ENCODE measurements at places on chromosomes 1 and 21.

- DNase-seq = peak; percentile 90
These were observed at the start of gene KCNQ4 for GRCh38 chr1:40783001-40783905. Gene KCNQ4 (plus strand): TSS chr1:40783787. CDS start chr1:40784094, 307 bp downstream.

DNA sequence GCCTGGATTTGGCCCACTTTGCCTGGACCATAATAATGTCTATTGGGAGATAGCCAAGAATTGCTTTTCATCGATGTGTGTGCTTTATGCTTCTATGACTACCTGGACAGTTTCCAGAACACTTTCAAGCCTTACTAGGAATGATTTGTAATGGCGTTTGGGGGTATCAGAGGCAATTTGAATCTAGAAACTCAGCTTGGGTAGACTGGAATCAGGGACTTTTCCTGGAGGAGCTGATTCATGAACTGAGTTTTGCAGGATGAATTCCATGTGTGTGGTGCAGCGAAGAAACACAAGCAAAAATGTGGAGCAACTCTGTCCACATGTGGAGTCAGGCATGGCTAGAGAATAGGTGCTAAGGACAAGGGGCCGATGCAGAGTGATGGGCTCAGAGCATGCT is 11.9 kb upstream of the TMEM61 start:
- no peak for DNase-seq

- no peak for DNase-seq
These were observed 63.3 kb downstream of the POFUT2 start for GRCh38 chr21:45224189-45224938.

DNA sequence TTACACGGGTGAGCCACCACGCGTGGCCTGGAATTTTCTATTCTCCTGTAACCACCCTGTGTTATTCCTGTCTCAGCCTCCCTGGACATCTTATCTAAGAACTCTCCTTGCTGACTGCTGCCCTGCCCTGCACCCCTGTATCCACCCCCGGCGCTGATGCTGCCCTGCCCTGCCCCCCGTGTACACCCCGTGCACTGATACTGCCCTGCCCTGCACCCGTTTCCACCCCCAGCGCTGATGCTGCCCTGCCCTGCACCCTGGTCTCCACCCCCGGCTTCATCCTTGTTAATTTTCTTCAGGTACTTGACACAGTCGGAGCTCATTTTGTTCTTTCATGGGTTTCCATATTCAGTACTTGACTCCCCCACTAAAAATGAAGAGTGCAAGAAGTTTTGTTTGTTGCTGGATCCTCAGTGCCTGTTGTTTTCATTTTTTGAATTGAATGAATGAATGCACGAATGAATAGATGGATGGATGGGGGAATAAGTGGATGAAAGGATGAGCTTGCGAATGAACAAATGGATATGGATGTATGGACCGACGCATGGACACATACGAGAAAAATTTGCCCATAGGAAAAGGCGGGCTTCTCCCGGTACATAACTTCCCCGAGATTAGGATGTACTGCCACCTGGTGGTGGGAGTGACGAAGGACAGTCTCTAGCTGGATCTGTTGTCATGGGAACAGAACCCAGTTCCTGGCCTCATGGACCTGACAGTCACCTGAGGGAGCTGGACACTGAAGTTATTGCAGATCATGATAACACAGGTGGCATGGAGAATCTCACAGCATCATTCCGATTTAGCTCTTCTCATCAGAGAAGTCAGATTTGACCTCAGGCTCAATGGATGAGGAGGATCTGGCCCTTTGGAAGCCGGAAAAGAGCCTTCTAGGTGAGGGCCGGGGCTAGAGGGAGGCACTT is 14.9 kb downstream of the AADACL4 start:
- peak; percentile 98 for DNase-seq

DNA sequence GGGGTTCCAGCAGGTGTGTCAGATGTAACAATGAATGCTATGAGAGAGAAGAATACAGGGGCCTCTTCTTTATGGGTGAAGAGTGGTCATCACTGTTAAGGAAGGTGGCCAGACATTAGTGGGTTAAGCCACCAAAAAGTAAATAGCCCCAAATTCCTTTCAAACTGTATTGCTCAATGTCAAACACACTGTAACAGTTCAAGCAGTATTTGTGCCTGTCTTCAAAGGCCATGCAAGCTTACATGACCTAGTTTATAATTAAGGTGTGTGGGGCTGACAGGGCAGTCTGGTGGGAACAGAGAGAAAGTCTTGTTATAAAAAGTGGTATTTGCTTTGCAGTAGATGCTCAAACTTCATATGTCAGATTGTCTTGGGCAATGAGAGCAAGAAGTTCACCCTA is 18.5 kb downstream of the CHIT1 start:
- DNase-seq = no peak

DNA sequence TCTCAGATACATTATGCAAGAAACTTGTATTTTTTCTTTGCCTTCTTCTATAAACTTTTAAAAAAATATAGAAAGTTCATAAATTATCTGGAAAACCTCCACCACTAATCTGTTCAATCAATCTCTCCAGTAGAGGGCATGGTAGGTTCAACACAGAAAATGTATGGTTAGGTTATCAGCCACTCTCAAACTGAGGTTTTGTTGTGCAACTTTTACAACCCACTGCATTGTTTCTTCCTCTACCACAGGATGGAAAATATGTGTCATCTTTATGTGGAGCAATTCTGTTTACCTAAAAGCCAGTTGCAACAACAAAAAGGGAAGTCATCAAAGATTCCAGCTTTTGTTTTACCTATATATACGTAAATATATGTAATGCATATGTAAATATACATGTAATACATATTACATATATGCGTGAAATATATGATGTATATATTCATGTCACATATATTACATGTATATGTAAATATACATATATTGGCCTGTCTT is 3.0 kb upstream of the RGS2 start:
- DNase-seq = peak; percentile 50

DNA sequence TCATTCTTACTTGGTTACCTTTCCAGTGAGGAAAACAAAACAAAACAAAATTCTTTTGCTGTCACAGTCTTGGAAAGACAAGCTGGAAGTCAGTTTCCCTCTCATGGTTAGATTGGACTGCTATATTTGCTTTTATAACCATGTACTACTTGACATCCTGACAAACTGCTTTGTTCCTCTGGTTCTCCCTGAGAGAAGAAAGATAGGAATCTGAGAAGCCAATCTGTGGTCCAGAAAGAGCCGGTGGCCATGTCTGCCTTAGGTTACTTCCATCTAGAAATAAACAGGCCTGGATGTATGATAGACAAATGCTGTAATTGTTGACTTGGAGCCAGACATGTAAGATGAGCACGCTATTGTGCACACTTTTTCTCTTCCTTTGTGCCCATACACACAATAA is 330.0 kb downstream of the BRINP3 start:
- DNase-seq = no peak

DNA sequence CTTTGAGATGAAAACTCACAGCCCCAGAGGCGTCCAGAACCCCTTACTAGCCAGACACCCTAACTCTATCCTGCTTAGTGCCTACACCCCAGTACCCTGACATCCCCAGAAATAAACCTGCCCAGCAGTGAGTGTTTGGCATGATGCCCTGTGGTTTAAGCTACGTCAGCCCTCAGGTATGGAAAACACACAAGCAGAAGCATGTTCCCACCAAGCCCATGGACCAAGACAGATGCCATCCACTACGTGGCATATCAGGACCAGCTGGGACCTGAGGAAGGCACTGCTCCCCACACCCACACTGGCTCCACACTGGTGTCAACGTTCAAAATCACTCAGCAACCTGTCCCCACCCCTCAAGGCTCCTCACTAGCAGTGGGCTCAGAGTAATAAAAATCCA is 116.4 kb downstream of the SYT2 start:
- DNase-seq = no peak

- no peak for DNase-seq
These were observed 257.5 kb downstream of the SIPA1L2 start for GRCh38 chr1:232372431-232372830.

DNA sequence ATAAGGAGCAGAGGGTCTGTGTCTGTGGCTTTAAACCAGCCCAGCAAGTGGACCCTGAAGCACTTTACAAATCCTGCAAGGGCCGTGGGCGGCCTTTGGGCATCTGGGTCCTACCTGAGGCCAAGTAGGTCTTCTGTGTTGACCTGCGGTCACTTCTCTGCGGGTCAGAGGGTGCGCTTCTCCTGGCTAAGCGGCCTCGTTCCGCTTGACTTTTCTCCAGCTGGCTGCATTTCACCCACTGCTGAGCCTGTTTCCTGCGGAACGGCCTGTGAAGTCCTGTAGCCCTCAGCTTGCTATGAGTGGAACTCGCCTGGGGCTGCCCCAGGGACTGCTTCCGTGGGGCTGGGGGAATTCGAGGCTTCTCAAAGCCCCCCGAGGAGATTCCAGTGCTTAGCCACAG is 43.3 kb downstream of the SLC37A1 start:
- DNase-seq = no peak

- DNase-seq = no peak
These were observed 22.1 kb upstream of the ACTRT2 start for GRCh38 chr1:2999138-2999537.

- no peak for DNase-seq
These were observed 9.6 kb downstream of the TMEM9 start for GRCh38 chr1:201144701-201145100.

- DNase-seq = no peak
These were observed 15.3 kb downstream of the MAN1C1 start for GRCh38 chr1:25631750-25632485.

DNA sequence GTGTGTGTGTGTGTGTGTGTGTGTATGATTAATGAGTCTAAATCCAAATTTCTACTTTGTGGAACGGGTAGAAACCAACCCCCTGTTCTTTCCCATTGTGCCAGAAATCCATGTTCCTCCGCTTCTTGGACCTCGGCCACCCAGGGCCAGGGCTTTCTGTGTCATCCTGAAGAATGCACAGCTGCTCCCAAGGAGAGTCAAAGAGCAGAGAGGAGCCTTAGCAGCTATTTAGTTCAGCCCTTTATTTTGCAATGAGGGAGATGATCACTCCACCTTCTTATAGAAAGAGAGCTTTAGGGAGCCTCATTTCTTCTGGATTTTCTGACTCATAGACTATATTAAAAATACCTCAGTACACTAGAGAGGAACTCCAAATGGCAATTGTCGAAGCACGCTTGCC is 489.3 kb upstream of the VAMP3 start:
- no peak for DNase-seq

All from K562 (cell line).